ENCODE measurements at places on chromosomes 16 and 17. TPM values are rescaled to one million over a fixed set of nuclear protein-coding genes. Genes with fewer than 3 reads are reported as not detected.

The YBX2 gene
- not detected for polyA plus RNA-seq

The OSGIN1 gene
- polyA plus RNA-seq: not detected

The ZNF385C gene
- polyA plus RNA-seq: 42.1 TPM

The NPTX1 gene
- 235 TPM for polyA plus RNA-seq

The CHST5 gene
- 0.14 TPM for polyA plus RNA-seq

The HS3ST2 gene
- 7.6 TPM for polyA plus RNA-seq

The HSDL1 gene
- polyA plus RNA-seq: 15.0 TPM

The TP53TG3 gene
- polyA plus RNA-seq: not detected

The ZNF764 gene
- 0.20 TPM for polyA plus RNA-seq

The SLC12A3 gene
- 0.20 TPM for polyA plus RNA-seq

The NPIPB9 gene
- polyA plus RNA-seq: 1.6 TPM

The EVI2A gene
- polyA plus RNA-seq: 4.7 TPM

The STX1B gene
- polyA plus RNA-seq: 3.0 TPM

The TP53TG3D gene
- polyA plus RNA-seq: 1.7 TPM

The PLSCR3 gene
- polyA plus RNA-seq: 1.3 TPM

The TP53TG3C gene
- not detected for polyA plus RNA-seq

The KRTAP4-3 gene
- not detected for polyA plus RNA-seq

The HSD17B1 gene
- polyA plus RNA-seq: 0.32 TPM

The KRTAP3-1 gene
- polyA plus RNA-seq: not detected

The NME3 gene
- polyA plus RNA-seq: 23.9 TPM

The PSME3IP1 gene
- polyA plus RNA-seq: 58.1 TPM

The WFIKKN2 gene
- polyA plus RNA-seq: not detected

The GAST gene
- polyA plus RNA-seq: not detected

The BICDL2 gene
- not detected for polyA plus RNA-seq

The ZP2 gene
- 2.2 TPM for polyA plus RNA-seq

The C17orf107 gene
- 0.75 TPM for polyA plus RNA-seq

The SDR42E2 gene
- not detected for polyA plus RNA-seq

All from Purkinje cell (primary cell).